ENCODE measurements at places on chromosomes 4 and X.

DNA sequence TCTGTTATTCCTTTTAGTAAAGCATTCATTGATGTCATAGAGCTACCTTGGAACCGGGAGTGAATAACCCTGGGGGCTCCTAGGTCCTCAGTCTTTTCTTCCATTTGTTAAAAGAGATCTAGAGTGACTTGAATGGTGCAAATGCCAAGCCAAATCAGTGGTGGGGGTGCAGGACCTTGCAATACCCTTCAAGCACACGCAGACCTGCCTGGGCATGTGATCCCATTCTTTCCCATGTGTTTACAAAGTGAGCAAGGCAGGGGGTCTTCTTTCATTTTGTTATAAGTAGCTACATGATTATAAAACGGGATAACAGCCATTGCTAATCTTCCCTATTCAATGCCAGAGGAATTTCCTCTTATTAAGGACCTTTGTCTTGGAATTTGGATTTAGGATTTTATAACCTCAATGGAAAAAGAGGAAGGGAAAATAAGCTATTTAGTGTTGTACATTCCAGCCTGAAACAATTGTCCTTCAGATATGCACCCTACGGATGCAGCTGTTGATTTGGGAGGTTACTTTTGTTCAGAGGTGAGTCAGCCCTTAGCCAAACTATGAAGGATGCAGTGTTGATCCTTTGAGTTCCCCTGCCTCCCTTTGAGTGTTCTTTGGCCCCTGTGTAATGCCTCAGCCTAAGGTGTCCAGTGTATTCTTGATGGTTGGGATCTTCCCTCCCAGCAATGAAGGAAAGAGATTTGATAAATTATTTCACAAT is 623.8 kb upstream of the HTR2C start:
- no peak for DNase-seq

- DNase-seq, result no peak
Observed at GRCh38 chr4:76270244-76271175, 19.0 kb downstream of the FAM47E start.

DNA sequence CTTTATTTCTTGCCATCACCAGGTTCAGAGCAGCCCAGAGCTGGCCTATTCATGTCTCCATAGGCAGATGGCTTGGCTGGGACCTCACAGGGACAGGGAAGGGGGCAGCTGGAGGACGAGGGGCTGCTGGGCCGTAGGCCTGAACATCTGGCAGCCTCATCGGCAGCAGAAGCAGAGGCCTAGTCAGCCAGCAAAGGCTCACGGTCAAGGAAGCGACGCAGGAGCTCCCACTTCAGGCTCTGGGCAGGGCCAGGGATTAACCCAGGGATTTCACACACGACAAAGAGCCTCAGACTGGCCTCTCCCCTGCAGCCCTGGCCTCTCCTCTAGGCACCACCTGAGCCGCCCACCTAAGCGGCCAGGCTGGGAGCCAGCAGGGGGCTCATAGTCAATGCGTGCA is 46.0 kb upstream of the MAN2B2 start:
- DNase-seq, result no peak

GRCh38 chrX:16822723-16823122 is 36.5 kb downstream of the TXLNG start:
- DNase-seq, result no peak

DNA sequence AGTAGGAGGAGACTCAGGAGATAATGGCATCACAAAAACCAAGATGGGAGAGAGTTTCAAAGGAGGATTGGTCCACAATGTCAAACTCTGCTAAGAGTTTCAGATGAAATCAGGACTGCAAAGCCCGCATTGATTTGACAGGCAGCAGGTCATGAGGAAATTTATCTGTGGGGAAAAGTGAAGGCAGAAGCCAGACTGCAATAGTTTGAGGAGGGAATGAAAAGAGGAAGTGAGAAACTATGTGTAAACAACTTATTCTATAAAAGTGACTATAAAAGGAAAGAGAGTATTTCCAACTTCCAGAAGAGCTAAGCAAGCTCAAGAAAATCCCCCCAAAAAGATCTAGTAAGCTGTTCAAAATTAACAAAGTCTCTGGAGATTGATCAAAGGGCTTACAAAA is 66.3 kb upstream of the DGKK start:
- DNase-seq, result peak; percentile 11

- DNase-seq, result no peak
Observed at GRCh38 chr4:78022517-78022916, 34.6 kb upstream of the FRAS1 start.

DNA sequence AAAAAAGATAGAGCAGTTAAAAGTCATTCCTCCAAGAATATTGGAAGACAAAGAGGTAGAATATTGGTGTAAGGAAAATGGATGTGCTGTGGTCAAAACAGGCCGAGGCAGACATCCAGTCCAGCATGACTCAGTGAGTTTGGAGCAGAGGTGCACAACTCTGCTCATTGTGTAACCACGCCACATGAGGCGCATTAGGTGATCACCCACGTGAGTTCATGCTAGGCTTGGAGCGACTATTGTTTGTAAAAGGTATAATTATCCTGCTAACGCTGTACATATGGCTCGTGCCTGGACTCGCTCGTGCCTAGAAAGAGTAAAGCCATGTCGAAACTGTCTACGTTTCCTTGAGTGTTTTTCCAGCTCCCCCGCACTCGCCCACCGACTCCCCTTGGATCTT is 23.9 kb downstream of the C4orf54 start:
- DNase-seq, result no peak

DNA sequence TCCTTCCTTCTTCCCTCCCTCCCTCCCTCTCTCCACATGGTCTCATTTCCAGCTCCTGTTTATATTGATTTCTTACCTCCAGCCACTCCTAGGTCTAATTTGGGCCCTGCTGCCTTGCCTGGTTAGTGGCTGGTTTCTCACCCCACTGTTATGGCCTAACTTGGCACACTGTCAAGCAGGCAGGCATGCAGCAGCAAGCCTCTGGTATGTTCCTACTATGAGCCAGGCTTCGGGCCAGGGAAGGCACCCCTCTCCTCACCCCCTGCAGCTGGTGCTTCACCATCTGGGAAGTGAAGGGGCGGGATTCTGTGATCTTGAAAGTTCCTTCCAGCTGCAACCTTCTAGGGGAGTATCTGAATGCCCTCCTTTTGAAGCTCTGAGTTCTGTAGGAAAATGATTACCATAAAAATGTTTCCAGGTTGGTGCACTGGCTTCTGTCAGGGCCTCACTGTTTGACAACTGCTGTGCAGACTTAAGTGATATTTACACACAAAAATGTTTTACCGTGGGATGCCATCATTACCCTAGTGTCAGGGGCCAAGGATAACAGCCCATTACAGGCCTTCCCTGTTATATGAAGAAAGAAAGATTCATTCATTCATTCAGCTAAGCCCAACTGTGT is 10.1 kb upstream of the VMA21 start:
- DNase-seq, result no peak

- DNase-seq, result no peak
Observed at GRCh38 chrX:22121161-22121560, 89.0 kb downstream of the PHEX start.

DNA sequence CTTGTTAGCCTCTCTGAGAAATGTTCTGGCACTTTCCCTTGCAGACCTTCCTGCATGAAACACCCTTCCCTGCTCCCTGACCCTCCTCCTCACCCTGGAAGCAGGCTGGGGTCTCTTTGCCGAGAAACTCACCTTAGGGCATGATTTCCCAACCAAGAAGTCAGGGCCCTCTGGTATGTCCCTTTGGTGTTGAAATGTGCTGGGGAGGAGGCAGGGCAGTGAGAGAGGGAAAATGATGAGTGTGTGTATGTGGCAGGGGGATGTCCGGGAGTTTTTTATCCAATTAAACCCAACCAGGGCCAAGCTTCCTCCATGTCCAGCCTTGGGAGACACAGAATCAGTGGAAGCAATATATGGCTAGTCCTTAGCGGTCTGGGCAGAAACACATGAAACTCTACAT is 5.1 kb downstream of the ELF4 start:
- peak; percentile 46 for DNase-seq

GRCh38 chr4:183443655-183444213 is 702 bp upstream of the CDKN2AIP start:
- DNase-seq, result peak; percentile 49

GRCh38 chr4:83629945-83630721 is 94.2 kb downstream of the GPAT3 start:
- peak; percentile 78 for DNase-seq

DNA sequence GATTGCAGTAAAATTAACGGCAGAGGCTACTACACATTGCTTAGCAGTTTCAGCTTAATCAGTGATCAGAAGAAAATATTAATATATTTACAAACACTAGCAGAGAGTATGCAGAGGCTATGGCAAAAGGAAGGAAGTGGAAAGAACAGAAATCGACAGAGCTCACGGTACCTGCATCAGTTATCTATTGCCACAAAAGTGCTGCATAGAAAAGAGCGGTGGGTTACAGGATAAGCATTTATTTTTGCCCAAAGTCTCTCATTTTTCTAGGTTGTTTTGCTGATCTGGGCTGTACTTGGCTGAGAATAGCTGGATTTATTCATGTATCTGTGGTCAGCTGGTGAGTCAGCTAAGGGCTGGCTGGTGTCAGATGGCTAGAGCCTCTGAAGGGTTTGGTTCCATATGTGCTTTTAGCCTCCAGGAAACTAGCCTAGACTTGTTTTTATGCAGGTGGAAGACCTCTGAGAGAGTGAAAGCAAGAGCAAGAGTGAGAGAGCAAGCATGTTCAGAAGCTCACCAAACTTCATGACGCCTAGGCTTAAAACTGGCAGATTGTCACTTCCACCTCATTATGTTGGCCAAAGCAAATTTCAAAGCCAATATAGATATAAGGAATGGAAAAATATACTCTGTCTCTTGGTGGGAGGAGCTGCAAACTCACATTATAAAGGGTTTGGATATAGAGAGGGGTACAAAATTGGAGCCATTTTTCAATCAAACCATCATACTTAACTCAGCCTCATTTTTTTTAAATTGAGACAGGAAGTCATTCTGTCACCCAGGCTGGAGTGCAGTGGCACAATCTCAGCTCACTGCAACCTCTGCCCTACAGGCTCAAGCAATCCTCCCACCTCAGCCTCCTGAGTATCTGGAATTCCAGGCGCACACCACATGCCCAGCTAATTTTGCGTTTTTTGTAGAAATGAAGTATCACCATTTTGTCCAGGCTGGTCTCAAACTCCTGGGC is 153.2 kb upstream of the RPL34 start:
- no peak for DNase-seq

- DNase-seq, result no peak
Observed at GRCh38 chr4:41880022-41880837, 55.0 kb upstream of the TMEM33 start.

- DNase-seq, result no peak
Observed at GRCh38 chr4:112063260-112063659, 82.0 kb upstream of the FAM241A start.

DNA sequence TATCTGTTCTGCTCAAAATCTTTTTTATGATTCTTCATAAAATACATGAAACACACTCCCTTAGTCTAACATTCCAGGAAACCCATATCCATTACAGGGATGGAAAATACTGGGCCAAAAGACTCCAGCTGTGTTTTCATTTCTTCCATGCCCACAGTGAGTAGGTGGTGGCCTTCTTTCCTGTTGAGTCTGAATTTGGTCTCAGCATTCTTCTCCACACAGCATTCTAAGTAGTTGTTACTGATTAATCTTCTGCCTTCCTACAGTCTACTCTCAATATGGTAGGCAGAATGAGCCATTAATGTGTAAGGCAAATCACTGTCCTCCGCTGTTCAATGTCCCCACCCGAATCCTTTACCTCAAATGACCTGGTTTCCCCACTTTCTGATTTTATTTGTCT is 370.6 kb upstream of the RPS6KA3 start:
- no peak for DNase-seq

GRCh38 chr4:2289311-2289954 is 27.5 kb upstream of the MXD4 start:
- DNase-seq, result no peak

- no peak for DNase-seq
Observed at GRCh38 chr4:159483110-159483781, 380.4 kb downstream of the RAPGEF2 start.

- DNase-seq, result peak; percentile 71
Observed at GRCh38 chrX:30713061-30713525, 59.9 kb downstream of the GK start.

DNA sequence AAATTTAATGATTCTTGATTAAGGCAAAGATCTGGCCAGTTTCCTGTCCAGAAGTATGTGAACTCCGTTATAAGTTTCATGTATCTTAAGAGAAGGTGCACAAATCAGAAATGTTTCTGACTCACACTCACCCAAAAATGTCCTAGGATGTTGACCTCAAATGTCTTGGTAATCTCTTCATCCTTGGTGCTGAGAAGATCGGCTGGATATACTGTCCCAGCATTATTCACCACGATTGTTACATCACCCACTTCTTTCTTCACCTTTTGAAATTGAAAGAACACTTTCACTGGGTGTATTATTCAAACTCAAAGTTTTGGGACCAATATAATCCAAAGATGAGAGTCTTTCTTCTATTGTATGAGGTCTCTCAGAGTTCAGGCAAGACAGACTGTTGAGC is 5.7 kb downstream of the HSD17B13 start:
- no peak for DNase-seq

GRCh38 chr4:151822331-151822730 is 61.5 kb upstream of the GATB start:
- DNase-seq, result no peak

GRCh38 chr4:169898095-169898494 is 128.1 kb downstream of the MFAP3L start:
- no peak for DNase-seq

DNA sequence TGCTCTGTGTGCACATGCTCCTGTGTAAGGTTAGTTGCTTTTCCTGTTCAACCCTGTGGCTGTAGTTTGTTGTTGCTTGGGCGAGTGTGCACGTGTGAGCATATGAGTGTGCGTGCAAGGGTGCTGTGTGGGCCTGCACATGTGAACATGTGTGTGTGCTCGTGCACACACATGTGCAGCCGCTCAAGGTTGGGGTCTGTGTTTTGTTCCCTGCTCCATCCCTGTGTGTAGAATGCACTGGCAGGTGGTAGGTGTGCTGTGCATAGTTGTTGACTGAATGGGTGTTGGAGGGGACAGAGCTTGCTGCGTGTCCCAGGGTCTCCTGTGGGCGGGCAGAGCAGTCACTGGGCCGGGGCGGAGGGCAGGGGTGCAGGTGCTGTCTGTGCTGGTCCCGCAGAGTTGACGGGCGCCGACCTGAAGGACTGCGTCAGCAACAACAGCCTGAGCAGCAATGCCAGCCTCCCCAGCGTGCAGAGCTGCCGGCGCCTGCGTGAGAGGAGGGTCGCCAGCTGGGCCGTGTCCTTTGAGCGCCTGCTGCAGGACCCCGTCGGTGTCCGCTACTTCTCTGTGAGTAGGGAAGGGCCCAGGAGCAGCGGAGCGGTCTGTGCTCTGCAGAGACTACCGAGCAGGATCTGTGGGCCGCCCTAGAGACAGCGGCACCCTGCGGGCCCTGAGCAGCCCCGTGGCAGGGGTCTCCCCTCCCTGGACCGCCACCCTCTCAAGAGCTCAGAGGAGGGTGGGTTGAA is 27.9 kb upstream of the HGFAC start:
- DNase-seq, result no peak

GRCh38 chr4:168099195-168099594 is 6.9 kb downstream of the ANXA10 start:
- no peak for DNase-seq

- DNase-seq, result no peak
Observed at GRCh38 chr4:8303081-8303480, 33.5 kb downstream of the HTRA3 start.

GRCh38 chr4:4829837-4830236 is 29.6 kb upstream of the MSX1 start:
- no peak for DNase-seq

GRCh38 chr4:177879851-177880250 is 437.6 kb upstream of the AGA start:
- no peak for DNase-seq

GRCh38 chr4:48255072-48255958 is 14.3 kb downstream of the TEC start:
- no peak for DNase-seq

Data from suppressor macrophage treated with lipopolysaccharide for 1 hour (primary cell).